ENCODE measurements at places on chromosomes 1 and 21.

GRCh38 chr1:60126723-60127122, 53.2 kb upstream of the C1orf87 start:
- DNase-seq, result no peak

- DNase-seq, result no peak
These were observed 680 bp downstream of the MAGOH start for GRCh38 chr1:53237638-53238037.

GRCh38 chr1:109078317-109078716, 2.5 kb upstream of the TAF13 start:
- DNase-seq, result no peak

DNA sequence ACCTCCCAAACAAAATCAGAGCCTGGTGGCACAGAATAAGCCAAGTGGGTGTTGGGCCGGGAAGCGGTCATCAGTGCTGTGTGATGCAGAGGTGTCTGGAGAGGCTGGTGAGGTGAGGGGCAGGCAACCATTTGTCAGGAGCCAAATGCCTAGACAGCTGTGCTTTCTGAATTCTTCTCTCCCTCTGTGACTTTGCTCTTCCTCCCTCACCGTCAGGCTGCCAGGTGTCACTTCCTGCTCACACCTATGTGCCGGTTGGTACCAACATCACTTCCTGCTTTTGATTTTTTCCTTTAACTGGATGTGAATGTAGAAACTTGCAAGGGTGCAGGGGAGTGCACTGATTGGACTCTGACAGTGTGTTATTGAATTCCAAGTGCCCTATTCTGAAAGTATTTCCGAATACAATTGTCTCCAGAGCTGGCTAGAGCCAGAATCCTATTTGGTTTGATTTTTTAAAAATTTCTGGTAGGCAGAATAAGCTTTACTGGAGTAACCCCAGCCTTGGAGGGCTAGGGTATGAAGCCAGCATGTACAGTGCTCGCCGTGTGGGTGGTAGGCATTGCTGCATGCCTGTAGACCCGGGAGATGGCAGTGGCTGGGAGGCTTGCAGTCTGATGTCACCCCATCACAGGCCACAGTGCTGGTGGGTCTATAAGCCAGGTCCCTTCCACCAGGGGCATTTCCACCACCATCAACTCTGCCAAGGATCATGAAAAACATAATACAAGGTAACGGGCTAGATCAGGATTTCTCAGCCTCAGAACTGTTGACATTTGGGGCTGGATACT, 210.9 kb downstream of the KAZN start:
- DNase-seq, result no peak

DNA sequence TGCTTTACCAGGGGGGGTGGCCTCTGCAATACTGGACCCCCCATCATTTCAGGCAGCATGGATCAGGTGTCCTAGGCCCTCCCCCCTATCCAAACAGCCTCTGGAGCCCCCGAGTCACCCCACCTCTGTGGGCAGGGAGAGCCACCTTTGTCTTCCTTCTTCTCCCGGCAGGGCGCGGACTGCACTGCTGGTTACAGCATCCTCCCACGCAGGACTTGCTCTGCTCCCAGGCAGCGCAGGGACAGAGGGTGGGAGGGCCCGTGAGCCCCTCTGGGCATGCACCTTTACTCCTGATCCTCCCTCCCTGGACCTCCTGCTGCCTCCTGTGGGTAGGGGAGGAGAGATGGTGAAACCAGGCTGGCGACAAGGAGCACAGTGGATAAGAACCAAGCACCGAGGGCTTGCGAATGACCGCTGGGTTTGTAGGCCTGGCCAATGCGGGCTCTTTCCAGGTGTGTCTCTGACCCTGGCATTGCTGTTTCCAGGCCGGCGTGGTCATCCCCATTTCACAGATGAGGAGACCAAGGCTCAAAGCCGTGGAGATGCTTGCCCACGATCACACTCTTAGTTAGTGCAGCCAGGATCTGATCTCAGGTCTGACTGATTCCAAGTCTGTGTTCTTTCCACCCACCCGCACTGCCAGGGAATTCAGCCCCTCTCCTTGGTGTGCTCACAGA, 73.6 kb upstream of the TARDBP start:
- DNase-seq, result no peak

DNA sequence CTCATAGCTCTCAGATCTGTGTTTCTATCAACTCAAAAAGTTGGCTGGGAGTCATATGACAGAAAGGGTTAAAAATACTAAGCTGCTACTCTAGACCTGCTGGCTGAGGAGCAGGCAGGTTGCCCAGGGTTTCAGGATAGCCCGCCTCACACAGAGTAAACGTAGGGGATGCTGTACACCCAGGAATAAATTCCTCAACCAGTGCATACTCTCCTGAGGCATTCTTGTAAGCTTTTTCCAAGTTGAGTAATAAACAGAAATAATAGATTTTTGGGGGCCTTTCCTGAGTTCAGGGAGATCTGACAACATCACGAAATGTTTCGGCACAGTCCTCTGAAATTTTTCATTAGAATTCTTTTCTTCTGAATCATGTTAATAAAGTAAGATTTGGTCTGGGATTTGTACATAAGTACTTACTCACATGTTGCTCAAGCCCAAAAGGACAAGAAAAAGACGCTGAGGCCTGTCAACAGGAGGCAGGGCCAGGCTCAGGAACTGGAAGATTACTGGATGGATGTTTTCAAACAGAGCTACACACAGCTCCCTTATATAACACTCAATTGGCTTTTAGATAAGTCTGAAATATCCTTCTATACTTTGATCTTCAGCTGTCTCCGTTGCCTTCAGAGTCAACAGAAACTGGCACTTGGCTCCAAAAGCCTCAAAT, 41.0 kb downstream of the TGFBR3 start:
- no peak for DNase-seq

GRCh38 chr1:44786841-44787426, 1.0 kb downstream of the BEST4 start:
- DNase-seq, result no peak

- DNase-seq, result no peak
These were observed 4.6 kb downstream of the KCNC4 start for GRCh38 chr1:110214454-110215404.

DNA sequence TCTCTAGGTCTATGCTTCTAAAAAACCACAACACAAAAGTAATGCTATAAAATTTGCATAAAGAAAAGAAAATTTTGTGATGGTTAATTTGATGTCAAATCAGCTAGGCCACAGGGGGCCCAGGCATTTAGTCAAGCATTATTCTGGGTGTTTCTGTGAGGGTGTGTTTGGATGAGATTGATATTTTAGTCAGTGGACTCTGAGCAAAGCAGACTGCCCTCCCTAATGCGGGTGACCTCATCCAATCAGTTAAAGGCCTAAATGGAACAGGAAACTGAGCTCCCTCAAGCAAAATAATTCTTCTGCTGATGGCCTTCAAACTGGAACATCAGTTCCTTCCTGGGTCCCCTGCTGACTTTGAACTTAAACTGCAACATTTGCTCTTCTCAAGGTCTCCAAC, 358.0 kb downstream of the DSCAM start:
- DNase-seq, result no peak

- DNase-seq, result no peak
These were observed 60.7 kb upstream of the ATP5PO start for GRCh38 chr21:33976082-33977016.

DNA sequence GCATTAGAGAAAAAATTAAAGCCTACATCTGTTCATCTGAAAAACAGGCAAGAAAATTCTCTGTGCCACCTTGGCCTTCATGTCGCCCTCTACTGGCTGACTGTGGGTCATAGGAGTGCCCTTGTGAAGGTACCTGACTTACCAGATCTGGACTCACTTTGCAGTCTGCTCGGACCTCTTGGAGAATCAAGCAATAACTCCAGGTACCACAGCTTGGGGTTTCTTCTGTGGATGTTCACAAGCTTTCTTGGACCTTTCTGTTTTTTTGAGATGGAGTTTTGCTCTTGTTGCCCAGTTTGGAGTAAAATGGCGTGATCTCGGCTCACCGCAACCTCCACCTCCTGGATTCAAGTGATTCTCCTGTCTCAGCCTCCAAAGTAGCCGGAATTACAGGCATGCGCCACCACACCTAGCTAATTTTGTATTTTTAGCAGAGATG, 2.4 kb upstream of the PRAMEF18 start:
- DNase-seq, result no peak

GRCh38 chr1:161229896-161230295, 4.0 kb downstream of the TOMM40L start:
- DNase-seq, result peak; percentile 70

DNA sequence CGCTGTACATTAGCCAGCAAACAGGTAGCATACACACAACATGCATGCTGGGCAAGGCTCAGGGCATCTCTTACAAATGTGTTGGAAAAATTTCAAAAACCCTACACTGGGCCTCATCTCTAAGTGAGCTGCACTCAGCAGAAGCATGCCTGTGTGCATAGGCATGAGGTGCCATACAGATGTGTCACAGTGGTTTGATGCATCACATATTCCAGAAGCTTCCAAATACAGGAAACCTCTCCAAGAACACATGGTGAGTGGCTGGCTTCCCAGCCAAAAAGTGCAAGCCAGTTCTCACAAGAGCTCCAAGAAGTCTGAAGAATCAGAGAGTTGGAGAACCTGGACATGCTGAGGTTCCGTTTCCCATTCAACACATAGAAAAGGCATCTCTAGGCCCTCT, 58.3 kb downstream of the CD46 start:
- DNase-seq, result no peak

DNA sequence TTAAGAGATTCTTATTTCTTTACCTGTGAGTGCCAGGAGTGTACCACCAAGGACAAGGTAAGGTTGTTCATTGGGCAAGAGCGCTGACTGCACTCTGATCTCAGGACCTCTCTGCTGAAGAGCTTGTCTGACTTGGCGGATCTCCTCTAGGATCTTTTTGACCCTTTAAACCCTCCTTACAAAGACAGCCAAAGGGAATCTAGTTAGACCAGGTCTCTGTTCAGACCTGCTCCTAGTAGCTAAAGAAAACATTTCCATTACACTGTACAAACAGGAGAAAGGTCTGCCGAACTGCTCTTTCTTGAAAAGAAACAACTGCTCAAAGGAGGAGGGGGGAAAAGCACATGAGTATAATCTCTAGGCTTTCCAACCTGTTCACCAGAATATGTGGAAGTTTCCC, 49.3 kb downstream of the SMYD2 start:
- DNase-seq, result no peak

Data from D341Med (cell line).